ENCODE measurements at places on chromosomes 2 and 18.

DNA sequence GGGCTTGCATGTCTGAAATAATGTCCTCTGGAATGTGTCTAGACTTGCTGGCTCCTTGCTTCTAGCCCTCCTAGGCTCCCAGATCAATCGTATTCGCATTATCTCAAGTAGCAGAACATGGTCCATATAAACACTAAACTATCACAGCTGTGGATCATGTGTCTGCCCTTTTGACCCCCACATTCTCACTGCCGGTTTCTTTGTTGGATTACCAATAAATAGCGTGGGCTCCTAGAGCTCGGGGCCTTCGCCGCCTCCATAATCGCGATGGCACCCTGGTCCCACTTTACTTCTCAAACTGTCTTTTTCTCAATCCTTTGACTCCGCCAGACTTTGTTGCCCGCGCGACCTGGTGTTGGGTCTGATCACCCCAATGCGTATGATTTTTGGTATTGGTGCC lies 6.3 kb upstream of the SCYGR8 start:
- DNase-seq, result no peak

DNA sequence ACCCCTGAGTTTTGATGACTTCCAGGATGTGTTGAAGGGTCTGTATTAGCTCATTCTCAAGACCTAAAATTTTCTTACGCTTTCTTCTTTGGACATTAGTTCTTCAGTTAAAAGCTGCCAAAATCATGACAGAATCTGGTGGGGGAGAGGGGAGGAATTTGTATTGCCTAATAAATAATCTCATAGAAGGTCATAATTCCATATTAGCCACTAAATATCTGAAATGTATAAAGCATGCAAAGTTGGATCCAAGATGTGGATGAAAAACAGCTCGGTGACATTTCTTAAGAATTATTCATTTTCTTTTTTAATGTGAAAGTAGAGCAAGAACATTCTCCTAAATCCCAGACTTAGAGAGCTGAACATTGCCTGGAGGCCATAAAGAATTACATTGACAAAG lies 120.1 kb downstream of the MMADHC start:
- no peak for DNase-seq

DNA sequence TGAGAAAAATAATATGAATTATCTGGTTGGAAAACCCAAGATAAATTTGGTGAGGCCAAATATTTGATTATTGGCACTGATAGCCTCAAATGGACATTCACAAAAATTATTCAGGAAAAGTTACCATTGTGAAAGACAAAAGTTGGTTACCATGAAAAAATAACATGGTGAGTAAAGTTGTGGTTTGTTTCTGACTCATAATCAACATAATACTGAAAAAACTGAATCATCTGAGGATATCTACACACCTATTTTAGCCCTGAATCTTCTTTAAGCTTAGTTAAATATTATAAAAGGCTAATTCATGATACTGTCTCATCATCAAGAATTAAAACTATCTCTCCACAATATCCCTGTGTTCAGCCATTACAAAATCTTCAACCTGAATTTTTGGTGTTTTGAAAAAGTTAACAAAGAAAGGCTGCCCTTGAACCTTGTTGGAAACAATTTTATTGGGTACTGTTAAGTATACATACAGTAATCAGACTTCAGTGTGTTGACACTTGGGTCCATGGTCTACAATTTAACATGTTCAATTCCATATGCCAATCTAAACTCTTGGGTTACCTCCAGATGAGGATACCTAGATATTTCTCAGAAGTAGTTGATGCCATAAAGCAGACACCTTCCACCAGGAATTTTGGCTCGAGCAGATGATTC lies 607.5 kb upstream of the SLC39A10 start:
- DNase-seq, result no peak

DNA sequence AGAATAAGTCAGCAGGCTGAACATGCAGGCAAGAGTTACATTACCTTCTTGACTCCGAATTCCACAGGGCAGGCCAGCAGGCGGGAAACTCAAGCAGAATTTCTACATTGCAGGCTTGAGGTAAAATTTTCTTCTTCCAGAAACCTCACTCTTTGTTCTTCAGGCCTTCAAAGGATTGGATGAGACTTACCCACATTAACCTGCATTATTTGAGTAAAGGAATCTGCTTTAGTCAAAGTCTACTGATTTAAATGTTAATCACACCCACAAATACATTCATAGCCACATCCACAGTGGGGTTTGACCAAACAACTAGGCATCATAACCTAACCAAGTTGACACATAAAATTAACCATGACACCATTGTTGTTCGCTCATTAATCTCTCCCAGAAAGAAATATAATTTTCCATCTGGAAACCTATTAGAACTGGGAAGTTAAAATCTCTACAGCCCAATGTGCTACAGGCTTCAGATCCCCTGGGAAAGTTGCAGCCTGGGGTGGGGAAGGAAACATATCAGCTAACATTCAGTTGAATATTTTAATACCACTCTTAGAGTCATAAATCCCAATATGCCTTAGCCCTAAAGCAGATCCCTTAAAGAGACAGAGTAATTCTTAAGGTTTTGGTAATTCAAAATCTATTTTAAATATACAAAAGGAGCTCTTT lies 468.2 kb upstream of the TNP1 start:
- DNase-seq, result no peak

DNA sequence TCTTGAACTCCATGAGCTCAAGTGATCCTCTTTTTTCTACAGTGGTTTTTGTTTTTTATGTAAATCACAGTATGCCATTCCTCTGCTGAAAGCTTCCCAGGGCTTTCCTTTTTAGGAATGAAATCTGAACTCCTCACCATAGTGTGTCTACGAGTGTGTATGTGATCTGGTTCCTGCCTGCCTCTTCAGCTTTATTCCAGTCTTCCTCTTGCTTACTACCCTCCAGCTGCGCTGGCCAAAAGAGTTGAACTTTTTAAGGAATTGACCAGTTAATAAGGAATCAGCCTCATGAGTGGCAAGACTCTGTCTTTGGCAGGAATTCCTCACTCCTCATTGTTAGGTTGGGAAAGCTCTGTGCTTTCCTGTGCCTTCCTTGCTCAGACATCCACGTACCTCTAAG lies 4.0 kb downstream of the CCT7 start:
- no peak for DNase-seq

DNA sequence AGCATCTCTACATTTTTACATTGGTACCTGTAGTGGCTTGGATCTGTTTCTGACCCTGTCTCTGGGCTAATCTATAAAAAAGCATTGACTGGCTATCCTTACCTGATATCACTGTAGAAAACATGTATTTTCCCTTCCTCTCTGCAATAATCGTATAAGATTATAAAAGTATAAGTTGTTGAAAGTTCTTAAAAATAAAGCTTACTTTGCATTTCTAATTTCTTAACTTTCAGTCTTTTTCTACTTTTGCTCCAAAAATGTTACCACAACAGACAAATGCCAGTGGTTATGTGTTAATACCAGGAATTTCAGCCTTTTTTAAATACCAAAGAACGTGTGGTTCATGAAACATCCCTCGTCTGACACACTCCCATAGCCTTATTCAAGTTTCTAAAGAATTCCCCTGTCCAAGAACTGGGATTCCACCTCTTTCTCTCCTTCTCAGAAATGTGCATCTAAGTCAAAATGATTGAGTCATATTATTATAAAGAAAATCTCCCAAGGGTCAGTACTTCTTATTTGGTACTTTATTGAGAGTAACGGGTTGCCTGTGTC lies 28.5 kb upstream of the ACKR3 start:
- DNase-seq, result no peak

Data from GM12865 (cell line).